ENCODE measurements at places on chromosomes 5 and 9.

- peak; percentile 97 for DNase-seq
Measured at GRCh38 chr9:131289301-131290035, at the start of gene PLPP7. Gene PLPP7, plus strand, starts transcription at chr9:131289723. Its CDS starts 275 bp downstream, at chr9:131289998.

DNA sequence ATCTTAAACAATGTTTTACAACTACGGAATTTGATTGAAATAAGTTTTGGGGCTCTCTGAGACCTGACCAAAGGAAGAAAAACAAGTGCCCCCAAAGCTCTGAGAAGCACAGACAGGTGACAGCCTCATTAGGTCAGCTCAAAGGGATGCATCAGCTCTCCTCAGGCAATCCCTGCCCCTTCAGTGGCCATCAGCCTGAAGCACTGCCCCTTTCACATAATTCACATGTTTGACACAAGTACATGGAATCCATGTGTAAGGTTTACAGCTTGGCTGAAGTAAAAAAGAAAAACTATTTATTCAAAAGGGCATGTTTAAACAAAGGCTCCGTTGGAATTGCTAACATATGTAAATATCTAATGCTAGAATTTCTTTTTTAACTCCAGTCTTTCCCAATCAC lies 56.3 kb downstream of the TSSK1B start:
- no peak for DNase-seq

DNA sequence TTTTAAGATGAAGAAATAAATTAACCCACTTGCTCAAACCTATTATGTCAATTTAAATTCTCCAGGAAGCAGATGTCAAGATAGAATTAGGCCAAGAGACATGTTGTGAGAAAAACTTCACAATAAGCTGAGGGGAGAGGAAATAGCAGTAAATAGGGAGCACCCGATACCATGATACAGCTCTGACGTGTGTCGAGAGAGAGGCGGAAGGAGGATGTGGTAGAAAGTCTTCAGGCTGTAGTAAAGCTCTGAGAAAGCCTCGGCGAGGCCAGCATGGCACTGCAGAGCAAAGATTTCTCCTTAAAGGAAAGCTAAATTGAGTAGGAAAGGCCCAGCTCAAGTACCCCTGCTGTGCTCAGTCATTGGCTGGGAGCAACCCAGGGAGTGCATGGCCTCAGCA lies 6.0 kb upstream of the PUM3 start:
- no peak for DNase-seq

DNA sequence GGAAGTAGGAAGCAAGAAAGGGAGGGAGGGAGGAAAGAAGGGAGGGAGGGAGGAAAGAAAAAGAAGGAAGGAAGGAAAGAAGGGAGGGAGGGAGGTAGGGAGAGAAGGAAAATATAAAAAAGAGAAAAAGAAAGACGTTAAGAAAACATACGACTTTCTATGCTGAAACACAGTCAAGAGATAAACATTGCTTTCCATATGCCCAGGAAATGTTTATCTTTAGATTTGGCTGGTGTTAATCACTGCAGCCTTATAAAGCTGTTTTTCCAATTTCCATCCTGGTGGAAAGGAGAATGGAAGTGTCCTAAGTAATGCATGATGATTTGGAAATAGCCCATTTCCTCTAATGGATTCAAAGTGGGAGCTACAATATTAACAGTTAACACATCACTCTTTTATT lies 524.3 kb downstream of the MTRR start:
- no peak for DNase-seq

Data from D721Med (cell line).